NCI-H510A treated with DMSO at 0.1 percent for 48 hours (cell line): ENCODE measurements at places on chromosomes 5 and 9.

DNA sequence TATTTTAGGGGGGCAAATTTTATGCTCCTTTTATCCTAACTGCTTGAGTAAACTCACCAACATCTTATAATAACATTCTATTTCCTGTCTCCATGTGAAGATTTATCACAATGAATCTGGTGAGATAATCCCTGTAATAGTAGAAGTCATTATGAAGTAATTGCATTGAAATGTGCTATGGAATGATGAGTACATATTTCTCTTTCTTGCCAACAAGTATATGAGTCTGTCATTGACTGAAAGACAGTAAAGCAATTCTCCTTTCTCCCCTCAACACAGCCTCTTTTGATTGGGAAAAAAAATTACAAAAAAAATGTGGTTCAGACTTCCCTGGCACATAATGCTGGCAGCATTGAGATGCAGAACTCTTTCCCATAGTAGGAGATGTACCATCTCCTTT, 459.2 kb upstream of the RGMB start:
- DNase-seq: no peak

DNA sequence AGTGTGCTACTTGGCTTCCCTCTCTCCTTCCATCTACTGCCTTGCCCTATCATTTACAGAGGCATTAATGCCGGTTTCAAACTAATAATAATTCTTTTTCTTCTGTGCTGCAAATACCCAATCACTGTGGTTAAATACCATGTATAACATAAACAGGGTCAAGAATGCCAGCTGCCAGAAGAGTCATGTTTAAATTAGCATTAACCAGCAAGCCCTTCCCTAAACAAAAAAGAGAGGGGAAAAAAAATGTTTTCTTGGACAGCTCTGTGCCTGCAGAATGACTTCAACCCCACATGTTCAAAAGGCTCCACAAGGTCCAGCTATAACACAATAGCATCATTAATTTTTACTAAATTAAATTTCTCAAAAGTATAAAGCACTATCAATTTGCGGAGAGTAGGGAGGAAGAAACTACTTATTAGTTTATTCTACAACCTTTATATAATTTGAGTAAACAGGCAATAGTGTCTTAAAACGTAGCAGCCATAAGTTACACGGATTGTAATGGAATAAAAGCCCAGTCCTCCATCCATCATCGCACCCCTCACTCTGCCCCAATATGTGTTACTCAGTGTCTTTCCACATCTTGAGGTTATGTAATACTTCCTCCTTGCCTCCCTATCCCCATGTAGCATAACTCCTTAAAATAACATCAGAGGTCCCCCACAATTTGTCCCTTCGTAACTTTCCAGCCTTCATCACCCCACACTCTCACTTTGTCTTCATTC, 3.9 kb downstream of the LPAR1 start:
- no peak for DNase-seq

DNA sequence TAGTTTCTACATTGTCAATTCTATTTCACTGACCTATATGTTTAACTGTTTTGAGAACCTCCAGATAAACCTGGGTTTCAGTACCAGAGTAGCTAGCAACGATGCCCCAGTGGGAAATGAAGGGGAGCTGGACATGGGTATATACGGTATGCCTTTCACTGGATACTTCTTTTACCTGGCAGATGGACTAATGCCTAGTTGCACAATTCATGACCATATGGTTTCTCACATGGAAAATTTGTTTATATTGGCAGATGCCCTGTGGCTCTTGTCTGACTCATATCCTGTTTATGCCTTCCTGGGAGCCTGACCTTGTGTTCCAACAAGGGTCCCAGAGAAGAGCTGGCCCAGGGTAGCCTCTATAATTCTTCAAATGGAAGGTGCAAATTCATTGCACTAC, 144.1 kb downstream of the MAT2B start:
- DNase-seq: no peak

DNA sequence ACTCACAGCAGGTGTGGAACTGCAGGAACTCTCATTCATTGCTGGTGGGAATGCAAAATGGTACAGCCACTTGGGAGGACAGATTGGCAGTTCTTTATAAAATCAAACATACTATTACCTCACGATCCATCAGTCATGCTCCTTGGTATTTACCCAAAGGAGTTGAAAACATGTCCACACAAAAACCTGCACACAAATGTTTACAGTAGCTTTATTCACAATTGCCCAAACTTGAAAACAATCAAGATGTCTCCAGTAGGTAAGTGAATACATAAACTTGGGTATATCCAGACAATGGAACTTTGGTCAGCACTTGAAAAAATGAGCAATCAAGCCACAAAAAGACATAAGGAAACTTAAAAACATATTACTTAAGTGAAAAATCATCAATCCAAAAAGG, 215.5 kb downstream of the IRX1 start:
- no peak for DNase-seq

GRCh38 chr9:137087409-137087925, 682 bp downstream of the MAN1B1 start:
- no peak for DNase-seq
